NCI-H510A (cell line): ENCODE measurements at places on chromosomes 12 and 14.

DNA sequence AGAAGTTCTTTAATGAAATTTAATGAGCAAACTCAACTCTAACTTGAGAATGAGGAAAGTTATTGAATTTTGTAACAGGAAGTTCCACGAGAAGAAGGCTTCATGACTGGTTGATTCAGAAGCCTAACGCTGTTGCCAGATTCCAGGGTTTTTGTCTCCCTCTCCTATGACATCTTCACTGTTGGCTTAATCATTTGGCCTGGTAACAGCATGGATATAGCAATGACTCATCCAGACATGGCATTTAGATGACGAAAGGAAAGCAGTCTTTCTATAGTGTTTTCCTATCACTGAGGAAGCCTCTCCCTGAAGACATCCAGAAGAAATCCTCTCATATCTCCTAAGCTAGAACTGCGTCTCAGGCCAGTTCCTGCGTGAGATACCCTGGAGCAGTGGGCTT lies 9.4 kb upstream of the KCNA1 start:
- no peak for DNase-seq

- DNase-seq: no peak
Observed at GRCh38 chr12:108370415-108370814, 31.3 kb upstream of the CMKLR1 start.

DNA sequence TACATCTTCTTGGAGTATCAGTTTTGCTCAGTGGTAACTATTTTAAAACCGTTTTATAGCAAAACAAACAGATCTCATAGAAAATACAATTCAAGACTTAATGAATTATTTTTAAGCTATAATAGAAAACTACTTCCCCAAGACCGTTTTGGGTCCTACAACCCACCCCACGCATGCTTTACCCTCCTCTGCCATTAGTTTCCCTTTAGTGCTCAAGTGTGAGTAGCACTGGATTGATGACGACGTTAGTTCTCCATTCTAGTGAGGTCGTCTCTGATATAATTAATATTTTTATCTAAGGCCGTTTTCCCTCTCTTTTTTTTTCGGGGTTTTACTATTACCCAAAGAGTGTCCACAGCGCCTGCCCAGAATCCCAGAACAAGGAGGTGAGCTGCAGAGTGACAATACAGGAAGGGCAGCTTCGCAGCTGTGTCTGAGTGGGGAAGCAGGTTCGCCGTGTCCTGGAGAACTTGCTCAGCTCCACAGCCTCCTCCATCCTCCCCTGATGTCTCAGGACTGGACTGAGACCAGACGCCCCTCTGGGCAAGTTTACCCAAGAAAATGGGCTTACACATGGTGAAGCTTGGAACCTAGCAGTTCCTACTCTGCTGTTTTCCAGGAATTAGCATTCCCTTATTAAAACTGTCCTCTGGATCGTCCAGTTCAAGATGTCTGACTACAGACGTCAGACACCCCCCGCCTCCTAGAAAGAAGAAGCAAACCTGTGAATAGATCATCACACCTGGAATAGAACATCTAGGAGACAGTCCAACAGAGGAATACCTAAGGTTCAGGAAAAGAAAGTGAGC lies 31.9 kb upstream of the MON2 start:
- DNase-seq: peak; percentile 7

DNA sequence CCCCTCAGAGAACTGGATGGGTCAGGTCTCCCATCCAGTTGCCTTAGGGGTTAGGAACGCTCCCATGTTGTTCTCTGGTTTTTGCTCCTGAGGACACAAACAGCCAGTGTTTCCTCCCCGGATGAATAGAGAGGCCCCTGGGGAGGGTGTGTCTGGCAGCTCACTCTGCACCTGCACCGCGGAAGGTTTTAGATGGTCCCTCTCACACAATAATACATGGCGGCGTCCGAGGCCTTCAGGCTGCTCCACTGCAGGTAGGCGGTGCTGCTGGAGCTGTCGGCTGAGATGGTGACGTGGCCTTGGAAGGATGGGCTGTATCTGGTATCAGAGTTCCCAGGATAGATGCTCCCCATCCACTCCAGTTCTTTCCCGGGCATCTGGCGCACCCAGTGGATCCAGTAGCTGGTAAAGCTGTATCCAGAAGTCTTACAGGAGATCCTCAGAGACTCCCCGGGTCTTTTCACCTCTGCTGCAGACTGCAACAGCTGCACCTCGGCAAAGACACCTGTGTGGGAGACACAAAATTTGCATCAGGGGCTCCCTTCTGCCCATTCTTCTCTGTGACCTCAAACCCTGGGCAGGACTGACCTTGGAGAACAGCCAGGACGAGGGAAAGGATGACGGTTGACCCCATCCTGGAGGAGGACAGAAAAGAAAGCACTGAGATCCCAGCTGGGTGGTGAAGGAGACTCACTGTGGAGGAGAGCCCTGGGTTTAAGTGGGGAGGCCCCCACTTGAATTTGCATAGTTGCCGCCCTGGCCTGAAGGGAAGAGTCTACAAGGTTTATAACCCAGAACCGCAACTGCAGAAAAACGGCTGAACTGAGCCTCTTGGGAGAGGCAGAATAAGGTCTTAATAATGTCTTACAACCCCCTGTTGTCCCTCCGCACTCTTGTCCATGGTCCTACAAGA lies 1324.8 kb downstream of the TMEM121 start:
- DNase-seq: no peak

DNA sequence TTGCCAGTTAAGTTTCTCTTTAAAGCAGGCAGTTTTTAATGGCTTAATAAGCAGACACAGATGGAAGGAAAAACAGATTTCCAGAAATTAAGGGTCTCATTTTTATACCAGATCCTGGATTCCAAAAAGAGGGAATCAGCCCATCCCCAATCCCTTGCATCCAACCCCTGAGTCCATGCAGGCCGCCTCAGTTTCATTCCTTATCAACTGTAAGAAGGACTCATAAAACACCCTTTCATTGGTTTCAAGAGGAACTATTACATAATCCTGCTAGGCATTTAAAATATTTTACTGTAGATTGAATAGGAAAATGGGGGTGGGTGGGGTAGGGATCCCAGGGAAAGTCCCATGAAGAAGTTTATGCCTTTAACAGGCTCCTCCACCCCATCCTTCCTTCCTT lies 9.4 kb downstream of the CCDC184 start:
- no peak for DNase-seq

DNA sequence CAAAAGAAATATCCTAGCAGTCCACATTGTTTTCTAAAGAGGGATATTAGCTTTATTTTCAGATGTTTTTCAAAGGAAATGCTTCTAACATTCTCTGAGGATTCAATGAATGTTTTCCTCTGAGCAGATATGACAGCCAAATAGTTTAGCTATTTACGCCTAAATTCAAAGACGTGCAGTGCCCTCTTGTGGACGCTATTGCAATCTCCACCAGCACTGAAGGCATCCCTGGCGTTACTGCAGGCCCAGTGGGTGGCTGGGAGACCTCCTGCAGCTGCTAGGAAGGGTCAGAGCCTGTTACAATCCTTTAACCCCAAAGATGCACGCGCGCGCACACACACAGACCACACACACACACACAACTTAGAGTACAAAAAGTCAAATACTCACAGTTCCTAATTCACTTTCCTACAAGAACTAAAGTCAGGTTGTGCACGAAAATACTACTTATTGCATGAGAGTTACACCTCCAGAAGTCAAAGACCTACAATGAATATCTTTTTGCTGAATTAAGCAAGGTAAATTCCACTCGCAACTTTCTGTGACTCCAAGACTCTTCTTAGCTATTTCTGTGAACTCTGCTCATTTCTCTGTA lies 589.3 kb upstream of the TMEM132C start:
- peak; percentile 73 for DNase-seq
